ENCODE measurements at places on chromosomes 2 and 18.

GRCh38 chr2:108267101-108267500 lies 21.6 kb upstream of the SULT1C2 start:
- no peak for DNase-seq

DNA sequence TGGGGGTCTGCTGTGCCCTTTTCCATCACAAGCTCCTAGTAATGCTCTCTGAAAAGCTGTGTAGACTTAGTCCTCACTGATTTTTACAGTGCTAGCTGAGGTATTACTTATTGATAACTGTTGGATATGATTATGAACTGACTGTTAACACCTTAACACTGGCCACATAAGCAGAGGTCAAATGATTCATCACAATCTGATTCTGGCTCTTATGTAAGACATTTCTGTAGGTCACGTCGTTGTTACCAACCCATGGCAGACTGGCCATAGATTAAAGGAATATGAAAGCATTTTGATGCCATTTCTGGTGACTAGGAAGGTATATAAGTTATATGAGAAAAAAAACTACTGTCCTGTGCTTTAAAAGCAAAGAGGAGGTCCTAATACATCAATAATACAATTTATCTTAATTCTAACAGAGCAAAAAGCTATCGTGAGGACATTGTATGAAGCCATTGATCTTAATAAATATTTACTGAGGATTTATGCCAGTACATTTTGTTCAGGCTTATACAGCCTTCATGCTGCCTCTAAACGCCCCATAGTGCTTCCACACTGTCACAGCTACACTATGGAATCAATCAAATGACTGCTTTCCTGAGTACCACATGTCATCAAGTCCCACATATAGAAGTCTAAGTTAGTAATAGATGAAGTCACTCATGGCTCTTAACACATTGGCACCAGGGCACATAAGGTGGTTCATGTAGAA lies 6.9 kb upstream of the RND3 start:
- DNase-seq: no peak

DNA sequence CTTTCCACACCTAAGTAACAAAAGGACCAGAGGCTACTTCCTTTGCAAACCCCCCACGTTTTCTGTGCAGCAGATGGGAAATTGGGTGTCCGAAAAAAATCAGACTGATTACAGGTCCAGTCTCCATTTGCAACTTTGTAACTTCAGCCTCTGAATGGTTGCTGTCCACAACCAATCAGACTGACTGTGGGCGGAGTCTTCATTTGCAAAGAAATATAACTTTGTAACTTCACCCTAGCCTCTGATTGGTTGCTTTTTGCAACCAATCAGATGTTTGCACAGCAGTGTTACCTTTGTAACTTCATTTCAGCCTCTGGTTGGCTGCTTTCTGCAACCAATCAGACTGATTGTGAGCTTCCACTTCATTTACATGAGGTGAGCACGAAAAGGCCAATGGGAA lies 27.8 kb upstream of the CACNB4 start:
- no peak for DNase-seq

GRCh38 chr2:120818441-120818920 lies 82.8 kb downstream of the GLI2 start:
- no peak for DNase-seq

GRCh38 chr2:112923967-112924338 lies 13.0 kb downstream of the IL37 start:
- no peak for DNase-seq

DNA sequence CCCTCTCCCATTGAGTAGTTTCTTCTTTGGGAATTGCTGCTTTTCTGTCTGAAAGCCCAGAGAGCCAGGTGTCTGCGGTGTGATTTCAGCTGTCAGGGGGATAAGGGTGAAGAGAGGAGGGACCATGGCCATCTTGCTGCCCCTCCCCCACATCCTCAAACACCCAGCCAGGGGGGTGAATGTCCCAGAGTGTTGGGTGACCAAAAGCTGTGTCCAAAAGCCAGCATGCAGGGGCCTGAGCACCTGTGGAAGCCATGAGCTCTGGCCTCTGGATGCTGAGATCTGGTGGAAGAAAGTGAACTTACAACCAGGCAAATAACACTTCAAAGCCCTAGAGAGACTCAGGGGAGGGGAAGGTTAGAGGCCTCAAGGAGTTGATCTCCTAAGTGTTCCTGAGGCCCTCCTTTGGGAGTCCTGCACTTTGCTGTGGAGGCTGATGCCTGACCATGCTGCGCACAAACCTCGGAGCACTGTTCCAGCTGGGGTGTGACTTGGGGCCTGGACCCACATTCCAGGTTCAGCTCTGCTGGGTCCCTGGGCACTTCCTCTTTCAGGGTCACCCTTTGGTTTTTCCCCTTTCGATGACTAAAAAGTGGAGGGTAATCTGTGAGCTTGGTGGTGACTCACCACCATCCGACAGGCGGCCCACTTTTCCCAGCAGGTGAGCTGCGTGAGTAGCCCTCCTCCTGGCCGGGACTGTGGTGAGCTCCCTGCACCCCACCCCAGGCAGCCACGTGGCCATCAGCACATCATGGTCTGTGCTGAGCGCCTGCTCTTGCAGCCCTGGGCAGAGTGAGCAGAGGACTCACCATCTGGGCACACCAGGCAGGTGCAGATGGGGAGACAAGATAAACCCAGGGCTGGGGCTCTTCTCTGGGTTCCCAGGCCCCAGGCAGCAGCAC lies 66.8 kb upstream of the FOSL2 start:
- DNase-seq: peak; percentile 60

DNA sequence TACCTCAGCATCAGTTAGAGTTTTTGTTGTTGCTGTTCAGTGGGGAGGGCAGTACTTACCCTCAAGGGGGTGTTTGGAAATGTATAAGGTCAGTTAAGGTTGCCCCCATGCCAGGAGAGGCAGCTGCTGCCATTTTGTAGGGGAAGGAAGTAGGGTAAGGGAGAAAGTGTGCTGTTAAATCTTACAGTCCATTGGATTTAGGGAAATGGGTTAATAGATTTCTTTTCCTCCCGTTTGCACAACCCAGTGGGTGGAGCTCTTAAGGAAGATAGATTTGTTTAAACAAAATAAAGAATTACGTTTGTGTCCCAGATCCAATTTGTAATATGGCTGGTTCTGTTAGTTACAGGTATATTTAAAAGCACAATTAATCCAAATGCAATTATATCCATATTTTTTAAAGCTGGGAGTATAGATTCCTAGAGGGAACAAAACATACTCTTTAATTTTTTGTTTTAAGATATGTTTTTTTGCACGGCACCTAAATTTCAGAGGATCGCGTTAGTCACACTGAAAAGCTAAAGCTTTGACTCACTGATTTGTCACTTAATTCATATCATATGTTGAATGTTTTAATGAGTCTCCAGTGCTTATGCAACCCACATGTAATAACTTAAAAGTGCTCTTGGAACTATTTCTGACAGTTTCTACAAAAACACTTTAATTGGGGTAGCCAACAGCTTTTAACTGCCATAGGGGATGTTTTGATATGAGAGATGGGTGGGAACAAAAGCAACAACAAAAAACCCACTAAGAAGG lies 9.0 kb upstream of the CWC22 start:
- DNase-seq: no peak

- DNase-seq: no peak
Observed at GRCh38 chr18:55328301-55328700, 259.7 kb downstream of the TCF4 start.

GRCh38 chr2:86211033-86211795 lies 12.0 kb downstream of the MRPL35 start:
- DNase-seq: no peak

DNA sequence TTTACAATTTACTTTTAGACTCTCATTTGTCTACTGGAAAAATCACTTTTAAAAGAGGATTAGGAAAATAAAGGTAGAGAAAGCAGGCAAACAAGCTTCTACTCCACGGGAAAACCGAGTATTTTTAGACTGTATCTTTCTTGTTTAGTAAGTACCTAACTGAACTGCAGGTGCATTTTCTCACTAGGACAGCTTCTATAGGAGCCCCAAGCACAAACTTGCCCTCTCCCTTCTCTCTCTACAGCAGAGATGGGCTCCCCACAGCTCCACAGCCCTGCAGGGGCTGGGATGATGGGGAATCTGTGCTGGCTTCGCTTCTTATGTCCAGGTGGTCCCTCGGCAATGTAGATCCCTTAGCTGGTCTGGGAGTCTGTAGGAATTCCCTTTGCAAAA lies 16.2 kb downstream of the PSTPIP2 start:
- no peak for DNase-seq

DNA sequence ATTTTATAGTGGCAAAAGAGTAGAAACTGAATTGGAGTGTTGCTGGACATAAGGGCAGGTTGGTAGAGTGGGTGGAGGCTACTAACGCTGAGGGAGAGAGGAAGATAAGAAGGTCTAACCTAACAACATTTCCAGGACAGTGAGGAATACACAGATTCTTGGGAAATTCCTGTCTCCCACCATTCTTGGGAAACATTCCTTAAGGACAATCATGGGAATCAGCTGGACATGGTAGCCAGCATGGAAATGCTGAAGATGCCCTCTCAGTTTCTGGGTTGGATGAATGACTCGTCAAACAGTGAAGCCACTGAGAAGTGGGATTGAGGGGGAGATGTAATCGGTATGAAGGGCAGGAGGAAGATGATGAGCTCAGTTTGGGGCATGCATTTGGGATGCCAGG lies 265.4 kb downstream of the AFF3 start:
- DNase-seq: no peak

GRCh38 chr2:209505410-209505809 lies 81.6 kb downstream of the MAP2 start:
- DNase-seq: no peak

DNA sequence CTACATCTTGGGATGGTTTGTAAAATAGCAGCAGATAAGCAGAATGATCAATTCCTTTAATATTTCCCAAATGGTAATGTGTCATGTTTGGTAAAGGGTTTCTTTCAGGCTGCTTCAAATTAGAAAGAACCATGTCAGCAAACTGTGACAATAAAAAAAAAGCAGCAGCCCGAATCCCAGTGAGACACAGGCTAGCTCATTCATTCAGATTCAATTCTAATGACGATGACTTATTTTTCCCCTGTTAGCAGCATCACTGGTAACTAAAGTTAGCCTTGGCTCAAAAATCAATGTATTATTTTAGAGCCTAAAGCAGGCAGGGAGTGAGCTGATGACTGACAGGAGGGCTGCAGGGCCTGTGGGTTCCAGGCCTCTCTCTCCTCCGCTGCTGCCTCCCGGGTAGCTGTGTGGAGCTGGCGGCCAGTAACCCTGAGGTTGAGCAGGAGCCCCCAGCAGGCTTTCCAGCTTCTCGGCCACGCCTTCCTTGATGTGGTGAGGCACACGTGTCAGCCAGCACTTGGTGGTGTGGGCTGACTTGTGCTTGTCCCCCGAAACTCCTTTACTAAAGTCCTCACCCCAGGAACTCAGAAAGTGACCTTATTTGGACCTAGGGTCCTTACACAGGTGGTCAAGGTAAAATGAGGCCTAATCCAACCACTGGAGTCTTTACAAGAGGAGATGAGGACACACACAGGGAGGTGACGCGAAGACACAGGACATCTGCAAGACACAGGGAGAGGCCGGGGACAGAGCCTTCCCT lies 120.5 kb upstream of the HS6ST1 start:
- no peak for DNase-seq

DNA sequence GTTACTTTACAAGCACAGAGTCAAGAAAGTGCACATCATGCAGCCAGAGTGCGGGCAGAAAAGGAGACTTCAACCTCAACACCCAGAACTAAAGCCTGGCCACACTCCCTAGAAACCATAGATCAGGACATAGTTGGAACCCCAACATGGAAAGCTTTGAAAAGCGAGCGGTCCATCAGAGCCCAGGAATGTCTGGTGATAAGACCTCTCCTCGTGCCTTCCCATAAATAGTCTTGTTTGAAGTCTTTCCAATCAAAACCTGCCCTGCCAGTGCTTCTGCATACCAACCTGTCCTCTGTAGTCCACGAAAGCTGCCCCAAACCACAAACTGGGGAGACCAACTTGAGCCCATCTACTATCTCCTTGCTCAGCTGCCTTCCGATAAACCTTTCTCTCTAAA lies 55.5 kb downstream of the NEURL3 start:
- DNase-seq: no peak

DNA sequence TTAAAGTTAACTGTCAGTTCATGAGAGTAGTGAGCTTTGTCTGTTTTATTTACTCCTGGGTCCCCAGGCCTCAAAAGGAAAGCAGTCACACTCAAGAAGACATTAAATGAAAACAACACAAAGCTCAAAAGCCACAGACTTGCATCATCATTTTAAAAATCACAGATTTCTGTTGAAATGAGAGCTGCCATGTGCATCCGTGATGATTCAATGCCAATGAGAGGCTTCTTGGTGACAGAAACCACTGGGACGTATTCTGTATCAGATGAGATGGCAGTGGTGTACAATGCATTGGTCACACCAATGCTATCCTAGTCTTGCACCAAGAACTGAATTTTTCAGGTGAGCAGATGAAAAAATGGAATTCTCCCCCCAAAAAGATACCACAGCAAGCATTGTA lies 204.8 kb downstream of the ANAPC1 start:
- no peak for DNase-seq

DNA sequence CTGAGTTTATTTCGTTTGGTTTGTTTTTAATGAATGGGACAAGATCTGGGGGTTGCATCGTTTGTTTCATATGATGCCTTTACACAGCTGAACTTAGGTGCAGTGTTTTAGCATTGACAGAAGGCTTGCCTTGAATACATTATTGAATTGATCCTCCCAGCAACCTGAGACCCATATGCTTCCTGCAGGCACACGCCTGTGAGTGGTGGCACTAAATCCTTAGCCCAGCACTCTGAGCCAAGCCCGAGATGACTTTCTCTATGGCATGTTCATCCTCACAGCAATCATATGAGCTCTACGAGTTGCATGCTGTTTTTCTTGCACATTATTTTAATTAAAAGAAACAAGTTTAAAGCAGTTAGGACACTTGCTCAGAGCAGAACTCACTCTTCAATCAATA lies 47.8 kb upstream of the AGAP1 start:
- no peak for DNase-seq

DNA sequence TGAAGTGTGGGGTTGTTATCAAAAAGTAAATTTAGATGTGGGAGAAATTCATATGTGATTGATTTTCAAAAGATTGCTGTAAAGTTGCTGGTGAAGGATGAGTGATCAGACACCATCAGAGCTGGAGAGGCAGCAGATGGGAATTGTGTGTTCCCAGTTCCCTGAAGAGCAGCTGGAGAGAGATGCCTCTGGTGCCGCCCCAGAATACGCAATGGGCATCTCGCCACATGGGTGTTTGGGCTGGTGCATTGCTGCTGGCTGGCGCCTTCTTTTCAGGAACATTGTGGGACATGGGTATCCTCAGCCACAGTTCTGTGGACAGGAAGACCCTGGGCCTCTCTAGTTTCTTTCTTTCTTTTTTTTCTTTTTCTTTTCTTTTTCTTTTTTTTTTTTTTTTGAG lies 11.9 kb downstream of the ATG4B start:
- DNase-seq: no peak

DNA sequence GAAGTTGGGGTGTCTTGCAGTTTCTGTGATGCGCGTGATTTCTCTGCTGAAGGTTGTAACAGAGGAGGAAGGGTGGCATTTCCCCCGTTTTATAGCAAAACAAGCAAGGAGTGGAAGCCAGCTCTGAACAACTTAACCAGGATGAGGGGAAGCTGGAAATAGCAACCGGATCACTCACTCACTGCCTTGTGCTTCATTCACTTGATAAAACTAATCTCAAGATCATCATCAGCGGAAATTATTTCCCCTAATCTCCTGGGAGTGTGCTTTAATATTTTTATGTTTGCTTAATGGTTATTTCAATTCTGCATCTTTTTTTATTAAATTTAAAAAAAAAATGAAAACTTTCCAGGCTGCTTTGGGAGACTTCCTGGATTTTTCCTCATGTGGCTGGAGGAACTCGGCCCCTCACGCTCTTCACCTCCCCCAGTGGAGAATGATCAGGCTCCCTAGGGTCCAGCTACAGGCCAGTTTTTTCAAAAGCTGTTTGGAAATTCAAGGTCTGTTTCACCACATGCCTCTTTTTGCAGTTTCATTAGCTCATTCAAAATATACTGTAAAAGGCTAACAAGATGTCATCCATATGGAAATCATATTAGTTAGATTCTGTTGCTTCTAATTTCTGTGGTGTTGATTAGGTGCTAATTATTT lies 31.7 kb downstream of the CABLES1 start:
- no peak for DNase-seq

All from GM10248 (cell line).